ENCODE measurements at places on chromosomes 5 and 9.

DNA sequence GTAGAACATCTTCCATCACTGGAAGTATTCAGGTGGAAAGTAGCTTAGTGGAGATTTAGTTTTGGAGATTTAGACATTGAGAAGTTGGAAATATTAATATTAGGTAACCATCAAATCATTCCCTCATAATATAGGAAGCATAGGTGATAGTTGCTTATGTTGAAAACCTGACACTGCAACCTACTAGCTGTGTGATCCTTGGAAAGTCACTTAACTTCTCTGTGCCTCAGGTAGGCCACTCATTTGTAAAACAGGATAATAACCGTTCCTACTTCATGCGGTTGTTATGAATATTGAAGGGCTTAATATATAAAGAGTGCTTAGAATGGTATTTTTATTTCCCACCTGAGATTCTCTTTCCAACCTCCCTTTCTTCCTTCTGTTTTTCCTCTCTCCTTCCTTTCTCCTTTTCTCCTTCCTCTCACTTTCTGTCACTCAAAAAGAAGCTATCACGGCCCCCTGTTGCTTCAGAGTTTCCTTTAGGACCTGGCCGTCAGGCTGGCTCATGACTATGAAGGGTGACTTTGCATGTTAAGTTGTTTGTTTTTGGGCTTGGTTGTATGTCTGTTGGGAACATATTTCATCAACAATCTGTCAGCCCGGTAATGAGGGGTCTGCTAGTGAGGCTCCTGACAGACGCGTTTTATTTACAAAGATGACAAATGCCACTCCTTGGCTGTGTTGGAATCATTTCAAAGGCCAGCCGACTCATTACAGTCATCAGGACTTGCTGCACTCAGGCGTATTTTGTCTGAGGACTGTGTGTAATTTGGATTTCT is 31.0 kb downstream of the DOCK2 start:
- no peak for DNase-seq

- DNase-seq, result no peak
Observed at GRCh38 chr5:159184236-159184635, 25.1 kb downstream of the RNF145 start.

DNA sequence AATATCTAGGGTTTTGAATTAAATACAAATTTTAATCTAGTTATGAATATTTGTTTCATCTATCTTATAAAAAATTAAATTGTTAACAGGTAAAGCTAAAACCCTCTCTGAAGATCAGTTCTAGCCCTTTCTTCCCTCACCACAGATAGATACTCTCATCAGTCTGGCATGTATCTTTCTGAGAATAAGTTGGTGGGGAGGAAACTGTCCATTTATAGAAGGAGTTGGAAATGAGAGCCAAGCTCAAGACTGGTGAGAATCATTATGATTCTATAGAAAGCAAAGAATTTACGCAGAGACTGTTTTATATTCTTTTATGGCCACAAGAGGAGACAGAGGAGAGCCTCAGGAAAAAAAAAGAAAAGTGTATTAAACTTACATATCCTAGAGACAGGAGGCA is 59.0 kb downstream of the STARD4 start:
- no peak for DNase-seq

GRCh38 chr5:27947088-27947487 is 908.7 kb upstream of the CDH9 start:
- DNase-seq, result no peak

DNA sequence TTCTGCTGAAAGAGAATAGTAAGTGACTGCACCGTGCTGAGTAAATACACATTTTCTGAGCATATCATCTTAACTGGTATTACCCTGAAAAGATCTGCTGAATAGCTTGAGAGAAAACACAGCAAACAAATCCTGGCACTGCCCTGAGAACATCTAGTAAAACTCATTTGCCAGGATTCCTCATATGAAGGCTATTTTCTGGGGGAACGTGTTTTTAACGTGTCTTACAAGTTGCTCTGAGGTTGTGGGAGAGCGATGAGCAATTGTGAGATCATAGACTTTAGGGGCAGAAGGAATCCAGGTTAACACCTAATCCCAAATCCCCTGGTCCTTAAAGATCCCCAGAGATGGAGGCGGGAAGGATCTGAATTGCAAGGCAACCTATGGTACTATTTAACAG is 331.9 kb upstream of the RFX3 start:
- DNase-seq, result no peak

GRCh38 chr9:113719919-113720318 is 156.2 kb upstream of the ZNF618 start:
- DNase-seq, result no peak

- DNase-seq, result no peak
Observed at GRCh38 chr9:70147651-70148050, 104.0 kb downstream of the MAMDC2 start.

DNA sequence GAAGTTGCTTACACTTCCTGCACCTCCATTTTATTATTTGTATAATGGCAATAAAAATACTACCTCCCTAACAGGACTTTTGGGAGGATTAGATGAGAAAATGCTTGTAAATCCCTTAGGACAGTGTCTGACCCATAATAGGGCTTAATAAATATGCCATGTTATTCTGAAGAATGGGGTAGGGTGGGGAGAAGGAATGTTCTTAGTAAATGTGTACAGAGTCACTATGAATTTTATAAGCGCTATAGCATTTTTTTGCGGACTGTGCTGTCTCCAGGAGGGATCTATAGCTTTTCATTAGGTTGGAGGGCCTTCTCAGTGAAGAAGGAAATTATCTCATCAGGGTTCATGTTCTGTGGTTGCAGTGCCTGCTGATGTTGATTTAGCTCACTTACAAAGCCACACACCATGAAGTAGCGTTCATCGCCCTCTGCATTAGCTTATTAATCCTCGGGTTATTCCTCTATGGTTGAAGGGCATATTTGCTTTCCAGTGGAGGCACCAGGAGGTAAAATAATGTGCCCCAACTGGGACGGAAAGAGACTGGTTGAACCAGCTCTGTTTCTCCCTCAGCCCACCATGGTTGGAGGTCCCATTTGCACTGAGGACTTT is 497.1 kb downstream of the ARHGEF28 start:
- DNase-seq, result no peak

GRCh38 chr5:154708846-154709245 is 46.3 kb upstream of the LARP1 start:
- DNase-seq, result no peak

GRCh38 chr9:16964228-16964627 is 93.8 kb upstream of the BNC2 start:
- no peak for DNase-seq

- DNase-seq, result no peak
Observed at GRCh38 chr5:112878101-112878500, 17.0 kb downstream of the SRP19 start.

GRCh38 chr9:87657893-87658292 is 68.0 kb upstream of the CTSL start:
- DNase-seq, result no peak

GRCh38 chr9:73059247-73059646 is 92.4 kb upstream of the ANXA1 start:
- DNase-seq, result no peak

DNA sequence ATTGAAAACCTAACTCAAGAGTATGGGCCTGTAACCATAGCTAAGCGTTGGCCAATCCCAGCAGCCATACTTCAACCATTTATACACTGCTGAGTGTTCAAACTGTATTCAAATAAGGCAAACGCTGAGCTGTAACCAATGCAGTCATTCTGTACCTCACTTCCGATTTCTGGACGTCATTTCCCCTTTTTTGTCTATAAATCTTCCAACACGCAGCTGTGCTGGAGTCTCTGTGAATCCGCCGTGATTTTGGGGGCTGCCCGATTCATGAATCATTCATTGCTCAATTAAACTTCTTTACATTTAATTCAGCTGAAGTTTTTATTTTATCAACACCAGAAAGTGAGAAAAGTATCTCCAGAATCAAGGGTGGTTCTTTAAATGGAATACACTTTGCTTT is 31.7 kb downstream of the MTX3 start:
- DNase-seq, result no peak

GRCh38 chr5:54936201-54936600 is 49.2 kb downstream of the ESM1 start:
- DNase-seq, result no peak

- no peak for DNase-seq
Observed at GRCh38 chr9:19404283-19405075, 4.3 kb upstream of the ACER2 start.

GRCh38 chr5:73591102-73591695 is 25.7 kb downstream of the UTP15 start:
- peak; percentile 30 for DNase-seq

DNA sequence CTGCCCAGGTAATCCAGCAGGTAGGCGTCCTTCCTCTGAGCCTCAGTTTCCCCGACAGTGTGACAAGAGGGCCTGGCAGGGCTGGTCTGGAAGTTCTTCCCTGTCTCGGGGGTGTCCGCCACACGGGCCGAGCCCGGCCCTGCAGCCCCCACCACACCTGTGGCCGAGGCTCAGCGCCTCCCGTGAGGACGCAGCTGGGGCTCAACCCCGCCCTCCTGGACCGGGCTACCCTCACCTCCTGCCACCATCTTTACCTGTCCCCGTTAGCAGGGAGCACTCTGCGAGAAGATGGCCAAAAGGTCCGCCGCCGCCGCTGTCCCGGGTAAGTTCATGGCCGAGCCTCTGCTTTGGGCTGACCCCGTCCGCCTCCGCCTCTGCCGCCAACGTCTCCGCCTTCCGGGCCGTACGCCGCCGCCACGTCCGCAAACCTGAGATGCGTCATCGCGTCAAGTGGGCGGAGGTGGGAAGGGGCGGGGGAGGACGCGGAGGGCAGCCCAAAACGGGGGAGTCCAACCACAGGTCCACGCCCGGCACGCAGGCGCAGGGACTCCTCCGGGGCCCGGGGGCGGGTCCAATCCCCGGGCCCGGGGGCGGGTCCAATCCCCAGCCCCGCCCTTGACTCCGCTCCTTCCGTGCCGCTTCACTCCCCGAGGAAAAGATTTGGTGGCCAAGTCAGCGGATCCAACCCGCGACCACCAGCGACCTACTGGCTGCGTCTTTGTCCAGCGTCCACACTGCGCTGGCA is at the start of gene LYSMD3:
Gene LYSMD3 (minus strand): TSS at position 391 of the 745 bp plus-strand sequence. CDS start 4,295 bp downstream, outside the sequence.
- peak; percentile 95 for DNase-seq

DNA sequence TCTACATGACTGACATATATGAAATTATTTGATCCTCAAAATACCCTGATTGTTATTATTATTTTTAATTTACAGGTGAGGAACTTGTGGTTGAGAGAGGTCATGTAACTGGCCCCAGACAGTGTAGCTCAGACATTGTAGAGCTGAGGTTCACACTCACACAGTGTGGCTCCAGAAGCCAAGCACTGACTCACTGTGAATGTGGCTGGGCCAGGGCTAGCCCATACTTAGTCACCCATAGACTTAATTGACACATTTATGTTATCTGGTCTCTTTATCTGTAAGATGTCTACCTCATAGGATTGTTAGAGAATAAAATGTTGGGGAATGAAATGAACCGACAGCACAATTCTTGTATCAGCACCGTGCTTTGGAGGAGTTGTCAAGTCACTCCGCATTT is 24.9 kb upstream of the CCDC112 start:
- no peak for DNase-seq

- no peak for DNase-seq
Observed at GRCh38 chr9:36911601-36912412, 122.3 kb downstream of the PAX5 start.

GRCh38 chr9:137139468-137140150 is 655 bp downstream of the GRIN1 start:
- DNase-seq, result no peak
